ENCODE measurements at places on chromosomes 7 and 10. TPM values are rescaled to one million over a fixed set of nuclear protein-coding genes. Genes with fewer than 3 reads are reported as not detected.

DNA sequence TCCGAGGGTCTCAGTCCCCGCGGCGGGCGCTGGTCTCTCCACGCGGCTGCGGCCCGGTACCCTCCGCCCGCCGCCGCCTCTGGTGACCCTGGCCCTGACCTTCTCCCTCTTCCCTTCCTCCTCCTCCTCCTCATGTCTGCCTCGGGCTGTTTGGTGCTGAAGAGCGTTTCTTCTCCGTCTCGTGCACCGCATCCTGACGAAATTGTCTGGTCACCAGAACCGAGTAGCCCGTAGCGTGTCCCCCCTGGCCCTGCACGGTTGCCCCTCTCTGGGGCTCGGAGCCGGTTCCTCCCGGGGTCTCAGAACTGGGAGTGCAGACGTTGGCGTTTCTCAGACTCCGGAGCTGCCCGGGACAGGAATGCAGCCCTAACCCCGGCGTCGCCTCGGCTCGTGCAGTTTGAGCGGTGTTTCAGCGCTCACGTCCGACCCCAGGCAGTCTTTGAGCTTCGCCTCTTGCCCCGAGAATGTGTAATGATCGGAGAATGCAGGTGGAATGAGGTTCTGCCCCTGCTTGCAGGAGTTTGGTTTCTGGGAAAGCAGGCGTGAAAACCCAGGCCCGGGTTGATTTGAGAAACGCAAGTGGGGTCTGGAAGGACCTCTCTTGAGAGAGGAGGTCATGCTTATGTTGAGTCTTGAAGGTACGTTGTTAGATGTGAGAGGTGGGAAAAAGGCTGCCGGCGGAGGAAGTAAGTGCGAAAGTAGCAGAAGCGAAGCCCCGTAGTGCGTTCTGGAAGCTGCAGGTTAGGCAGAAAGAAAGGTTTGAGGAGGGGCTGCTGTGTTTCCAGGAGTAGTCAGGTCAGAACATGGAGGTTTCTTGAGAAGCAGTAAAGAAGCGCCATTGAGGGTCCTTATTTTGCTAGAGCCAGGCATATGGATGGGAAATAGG lies 743 bp downstream of the RBM17 start:
- peak; percentile 53 for DNase-seq

Gene EEPD1
- total RNA-seq = 9.8 TPM

DNA sequence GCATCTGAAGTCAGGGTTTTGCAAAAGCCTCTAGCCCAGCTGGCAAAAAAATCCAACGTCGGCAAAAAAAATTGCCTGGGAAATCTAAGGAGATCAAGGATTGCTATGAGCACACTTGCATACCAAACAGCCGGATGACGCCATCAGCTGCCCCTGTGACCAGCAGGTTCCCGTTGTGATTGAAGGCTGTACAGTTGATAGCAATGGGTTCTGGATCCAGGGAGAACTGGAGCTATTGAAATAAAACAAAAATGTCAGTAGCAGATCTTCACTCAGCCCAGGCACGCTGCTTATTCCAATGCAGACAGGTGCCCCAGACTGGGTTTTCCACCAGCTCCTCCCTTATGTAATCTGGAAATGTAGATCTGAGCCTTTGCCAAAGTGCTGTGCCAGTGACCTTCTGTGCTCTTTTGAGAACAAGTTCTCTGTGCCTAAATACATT lies 18.7 kb upstream of the CYREN start:
- DNase-seq = no peak

Gene MACROH2A2
- total RNA-seq = 47.4 TPM

Gene MRPS17
- 22.1 TPM for total RNA-seq

DNA sequence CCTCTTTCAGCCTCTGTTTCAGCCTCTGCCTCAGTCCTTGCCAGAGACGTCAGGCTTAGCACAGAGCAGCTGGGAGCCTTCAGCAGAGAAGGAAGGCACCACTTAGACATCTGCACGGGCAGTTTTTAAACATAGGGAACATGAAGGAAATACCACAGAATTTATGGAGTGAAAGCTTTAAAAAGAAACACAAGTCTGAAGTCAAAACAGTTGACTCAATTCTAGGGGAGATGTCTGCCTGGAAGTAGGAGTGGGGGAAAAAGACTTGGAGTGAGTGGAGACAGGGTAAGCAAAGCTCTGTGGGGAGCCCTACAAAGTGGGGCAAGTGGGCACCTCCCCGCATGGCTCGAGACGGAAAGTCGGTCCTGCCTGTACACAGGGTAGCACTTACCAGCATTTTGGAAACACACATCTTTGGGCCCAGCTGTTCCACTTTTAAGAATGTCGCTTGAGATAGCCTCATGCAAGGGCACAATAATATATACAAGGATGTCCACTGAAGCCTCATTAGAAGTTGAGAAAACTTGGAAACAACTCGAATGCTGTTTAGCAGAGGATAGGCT lies 5.0 kb upstream of the TBXAS1 start:
- DNase-seq = no peak

DNA sequence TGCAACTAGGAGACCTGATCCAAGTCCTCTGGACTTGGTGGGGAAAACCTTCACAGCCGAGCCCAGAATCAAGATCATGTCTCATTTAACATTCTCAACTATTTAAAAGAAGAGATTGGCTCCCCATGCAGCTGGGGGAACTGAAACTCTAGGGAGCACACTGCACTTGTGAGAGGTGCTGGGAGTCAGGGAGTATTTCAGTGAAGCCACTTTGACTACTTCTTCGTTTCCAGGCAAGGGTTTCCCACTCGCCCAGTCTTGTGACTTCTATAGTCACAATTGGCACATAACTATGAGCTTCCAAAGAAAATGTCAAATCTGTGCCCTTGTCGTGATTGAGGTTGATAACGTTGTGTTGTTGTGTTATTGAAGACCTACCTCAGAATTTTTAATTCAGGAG lies 62.9 kb downstream of the AKR1B1 start:
- no peak for DNase-seq

All from H7 (cell line).